ENCODE measurements at places on chromosomes 7 and 10.

GRCh38 chr7:96059075-96059474 lies 262.8 kb downstream of the SLC25A13 start:
- DNase-seq, result no peak

DNA sequence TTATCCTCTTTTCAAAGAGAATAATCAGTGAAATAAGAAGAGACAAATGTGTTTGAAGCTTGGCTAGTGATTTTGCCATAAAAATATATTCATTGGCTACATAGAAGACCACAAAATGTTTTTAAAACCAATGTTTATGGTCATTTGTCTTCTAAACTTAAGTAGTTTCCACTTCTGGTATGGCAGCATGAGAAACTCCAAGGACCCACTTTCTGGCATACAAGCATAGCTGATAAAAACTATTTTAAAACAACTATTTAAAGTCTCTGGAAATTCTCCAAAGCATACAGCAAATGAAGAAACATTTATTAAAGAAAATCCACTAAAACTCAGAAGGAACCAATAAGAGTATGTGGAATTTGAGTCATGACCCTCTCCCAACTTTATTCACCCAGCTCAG lies 89.2 kb upstream of the TOMM7 start:
- no peak for DNase-seq

GRCh38 chr10:16776896-16777295 lies 40.3 kb downstream of the RSU1 start:
- no peak for DNase-seq

DNA sequence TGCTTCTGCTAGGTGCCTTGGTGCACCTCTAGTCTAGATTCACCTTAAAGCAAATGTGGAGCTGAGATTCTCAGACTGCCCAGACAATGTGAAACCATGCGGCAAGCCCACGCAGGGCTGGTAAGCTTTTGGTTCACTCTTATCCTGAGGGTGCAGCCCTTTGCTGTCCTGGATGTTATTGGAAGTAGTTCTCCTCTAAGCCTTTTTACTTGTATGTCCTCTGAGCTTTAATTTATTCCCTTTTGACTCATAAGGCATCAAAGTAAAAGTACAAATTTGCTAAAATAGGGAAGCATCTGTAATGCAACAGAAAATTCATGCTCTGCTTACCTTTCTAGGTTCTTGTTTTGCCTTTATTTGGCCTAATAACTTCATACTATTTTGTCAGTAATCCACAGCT lies 186.8 kb downstream of the MACC1 start:
- DNase-seq, result no peak

DNA sequence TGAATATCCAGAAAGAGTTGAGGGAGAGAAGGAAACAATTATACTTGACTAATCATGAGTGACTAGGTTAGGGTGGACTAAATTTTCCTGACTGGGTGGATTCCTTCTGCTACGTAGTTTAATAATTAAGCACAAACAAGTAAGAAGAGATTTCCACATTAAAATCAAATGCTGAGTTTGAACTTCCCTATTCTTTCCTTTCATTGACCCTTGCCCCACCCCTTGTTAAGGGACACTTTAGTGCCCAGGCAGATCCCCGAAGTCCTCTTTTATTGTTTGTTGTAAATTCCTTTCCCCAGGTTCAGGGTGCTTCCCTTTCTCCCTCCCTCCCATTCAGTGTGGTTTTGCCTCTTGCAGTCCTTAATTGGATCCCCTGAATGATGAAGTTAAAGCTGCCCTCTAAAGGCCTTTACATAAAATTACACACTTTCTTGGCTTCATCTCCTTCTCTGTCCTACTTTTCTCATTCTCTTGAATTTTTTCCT lies 8.8 kb upstream of the SPAM1 start:
- DNase-seq, result peak; percentile 53

GRCh38 chr10:121085367-121085766 lies 234.2 kb downstream of the WDR11 start:
- no peak for DNase-seq

- DNase-seq, result no peak
Measured at GRCh38 chr7:39613577-39613976, 9.8 kb upstream of the RALA start.

- no peak for DNase-seq
Measured at GRCh38 chr10:124591123-124591495, 129.5 kb downstream of the LHPP start.

GRCh38 chr10:110207805-110208613 lies 604 bp downstream of the MXI1 start:
- DNase-seq, result peak; percentile 63

- DNase-seq, result peak; percentile 40
Measured at GRCh38 chr10:103692436-103692951, 162.9 kb downstream of the SH3PXD2A start.

DNA sequence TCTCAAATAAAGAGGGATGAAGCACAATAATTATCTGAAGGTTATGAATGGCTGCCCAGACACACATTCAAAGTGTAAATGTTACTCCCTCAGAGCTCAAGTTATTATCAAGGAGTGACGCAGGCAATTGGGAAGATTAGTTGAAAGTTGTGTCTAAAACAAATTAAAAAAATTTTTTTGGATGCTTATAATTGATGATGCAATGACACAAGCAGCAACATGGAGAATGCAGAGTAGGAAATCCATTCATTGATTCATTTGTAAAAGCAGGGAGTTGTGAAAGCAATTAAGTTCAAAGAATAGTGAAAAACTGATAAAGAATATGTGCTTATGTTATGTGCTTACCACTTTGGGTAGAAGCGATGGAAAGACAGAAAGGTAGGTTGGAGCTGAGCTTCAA lies 120.4 kb downstream of the CDK6 start:
- no peak for DNase-seq

DNA sequence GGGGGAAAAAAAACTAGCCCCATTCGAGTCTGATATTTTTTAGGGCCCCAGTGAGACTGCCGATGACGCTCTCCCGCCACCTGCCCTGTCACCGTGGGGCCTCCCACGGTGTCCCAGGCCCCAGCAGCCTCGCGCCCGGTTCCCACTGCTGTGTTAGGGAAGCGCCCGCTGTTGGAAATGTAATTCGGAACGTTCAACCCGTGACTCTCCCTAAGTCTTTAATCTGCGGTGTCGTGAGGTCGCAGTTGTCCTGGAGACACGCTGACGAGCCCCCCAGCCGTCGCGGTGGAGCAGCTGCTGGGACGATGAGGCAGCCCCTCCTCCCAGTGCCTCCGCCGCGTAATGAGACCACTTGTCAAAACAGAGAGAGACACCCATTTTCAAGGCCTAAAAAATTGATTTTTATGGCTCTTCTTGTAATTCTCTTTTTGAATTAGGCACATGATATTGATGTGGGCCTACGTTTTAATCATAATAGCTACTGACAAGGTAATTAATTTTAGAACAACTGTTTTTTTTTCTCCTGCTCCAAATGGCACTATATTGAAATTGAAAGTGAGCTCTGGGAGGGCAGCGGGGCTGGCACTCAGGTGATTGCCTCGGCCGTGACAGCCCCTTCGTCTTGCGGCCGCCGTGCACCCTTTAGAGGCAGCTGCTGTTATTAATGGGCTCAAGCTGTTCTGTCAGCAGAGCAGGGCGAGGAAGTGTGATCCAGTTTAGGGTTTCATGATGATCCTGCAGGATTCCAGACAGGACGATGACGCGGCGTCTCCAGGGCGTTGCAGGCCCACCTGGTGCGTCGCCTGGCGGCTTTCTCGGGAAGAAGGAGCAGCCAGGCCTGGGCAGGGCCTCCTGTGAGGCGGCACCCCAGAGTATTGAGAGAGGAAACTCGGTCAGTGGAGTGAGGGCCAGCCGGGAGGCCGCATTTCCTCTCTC lies 63.3 kb downstream of the NKX6-2 start:
- DNase-seq, result no peak

DNA sequence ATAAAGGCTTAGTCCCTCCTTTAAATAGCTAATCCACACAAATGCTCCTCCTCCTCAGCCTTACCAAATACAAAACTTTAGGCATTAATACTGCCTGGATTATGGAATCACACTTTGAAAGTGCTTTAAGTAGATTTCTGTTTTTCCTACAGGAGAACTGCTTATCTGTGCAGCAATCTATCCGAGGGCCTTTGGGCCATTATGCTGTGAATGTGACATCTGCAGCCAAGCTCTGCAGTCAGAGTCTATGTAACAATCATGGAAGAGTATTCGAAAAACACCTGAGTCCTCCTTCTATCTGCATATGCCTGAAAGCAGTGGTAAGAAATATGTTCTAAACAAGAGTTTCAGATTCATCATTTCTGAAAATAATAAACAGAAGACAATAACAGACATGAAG lies 16.2 kb upstream of the HYAL4 start:
- no peak for DNase-seq

GRCh38 chr10:117539903-117540639 lies 2.5 kb upstream of the EMX2 start:
- DNase-seq, result no peak

- DNase-seq, result no peak
Measured at GRCh38 chr7:47924266-47924665, 24.0 kb downstream of the PKD1L1 start.

DNA sequence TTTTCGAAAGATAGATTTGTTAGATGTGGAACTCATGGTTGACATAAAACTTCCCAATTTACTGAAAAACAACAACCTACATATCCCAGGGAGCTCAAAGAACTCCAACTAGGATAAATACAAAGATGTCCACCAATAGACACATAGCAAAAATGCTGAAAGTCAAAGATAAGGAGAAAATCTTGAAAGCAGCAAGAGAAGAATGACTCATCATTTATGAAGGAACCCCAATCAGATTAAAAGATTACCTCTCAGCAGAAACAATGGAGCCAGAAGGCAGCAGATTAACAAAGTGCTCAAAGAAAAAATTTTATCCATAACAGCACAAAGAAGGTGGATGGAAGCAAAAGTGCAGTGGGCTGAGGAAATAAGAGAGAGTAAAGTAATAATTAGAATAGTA lies 908.6 kb downstream of the SORCS3 start:
- no peak for DNase-seq

GRCh38 chr7:77244222-77244934 lies 44.8 kb upstream of the FGL2 start:
- no peak for DNase-seq

DNA sequence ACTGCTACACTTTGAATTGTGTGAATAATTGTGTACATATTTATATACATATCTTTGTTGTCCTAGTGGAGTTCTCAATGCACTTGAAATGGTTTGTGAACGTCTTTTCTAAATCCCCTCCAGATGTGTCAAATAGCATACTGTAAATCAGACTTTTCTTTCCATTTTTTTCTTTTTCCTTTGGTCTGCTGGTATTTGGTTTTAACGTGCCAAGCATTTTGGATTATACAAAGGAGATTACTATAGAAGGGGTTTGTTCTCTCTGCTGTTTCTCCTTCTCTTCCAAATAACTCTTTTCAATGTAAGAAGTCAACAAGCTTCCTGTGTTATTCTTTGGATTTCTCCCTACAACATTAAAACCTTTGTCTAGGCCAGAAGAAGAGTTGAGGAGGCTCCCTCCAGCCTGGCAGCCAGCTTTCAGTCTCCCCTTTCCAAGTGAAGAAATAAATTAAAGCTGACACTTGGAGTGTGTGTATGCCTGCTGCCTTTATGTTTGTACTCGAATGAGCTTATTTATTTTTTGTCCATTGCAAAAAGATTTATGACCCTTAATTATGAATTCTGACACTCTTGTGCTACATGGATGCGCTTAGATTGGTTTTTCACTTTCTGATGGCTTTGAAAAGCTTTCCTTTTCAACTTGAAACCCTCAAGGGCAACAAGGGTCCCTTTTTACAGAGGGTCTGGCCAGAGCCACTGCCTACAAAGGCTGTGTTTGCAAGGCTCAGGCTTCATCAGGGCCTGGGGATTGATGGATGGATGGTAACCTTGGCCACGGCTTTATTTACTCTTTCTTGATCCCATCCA lies 107.8 kb downstream of the RAB18 start:
- no peak for DNase-seq
